ENCODE measurements at places on chromosomes 1 and 21.

- DNase-seq, result no peak
Measured at GRCh38 chr1:78836726-78837125, 169.8 kb downstream of the ADGRL4 start.

DNA sequence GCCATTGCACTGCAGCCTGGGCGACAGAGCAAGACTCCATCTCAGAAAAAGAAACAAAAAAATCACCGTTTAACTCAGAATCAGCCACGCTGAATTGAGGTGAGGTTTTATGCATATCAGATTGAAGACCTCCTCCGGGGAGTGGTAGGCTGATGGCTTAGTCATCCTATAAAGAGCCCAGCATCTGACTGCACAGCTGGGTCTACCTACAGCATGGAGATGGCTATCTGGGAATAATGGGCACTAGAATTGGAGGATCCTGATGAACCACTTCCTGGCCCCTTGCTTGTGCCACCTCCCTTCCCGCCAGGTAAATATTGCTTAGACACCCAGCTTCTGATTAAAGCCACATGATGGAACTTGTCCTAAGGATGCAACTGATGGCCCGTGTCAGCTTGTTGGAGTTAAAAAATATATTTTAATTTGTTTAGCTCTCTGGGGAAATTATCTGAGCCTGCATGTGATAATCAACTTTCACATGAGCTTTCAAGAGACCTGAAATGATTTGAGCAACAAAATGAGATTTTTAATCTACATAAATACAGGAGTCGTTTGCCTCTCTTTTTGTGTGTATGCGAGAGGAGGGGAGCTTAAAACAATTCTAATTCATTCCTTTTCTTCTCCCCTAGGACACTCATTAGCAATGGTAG lies 157.2 kb downstream of the KIF26B start:
- no peak for DNase-seq

DNA sequence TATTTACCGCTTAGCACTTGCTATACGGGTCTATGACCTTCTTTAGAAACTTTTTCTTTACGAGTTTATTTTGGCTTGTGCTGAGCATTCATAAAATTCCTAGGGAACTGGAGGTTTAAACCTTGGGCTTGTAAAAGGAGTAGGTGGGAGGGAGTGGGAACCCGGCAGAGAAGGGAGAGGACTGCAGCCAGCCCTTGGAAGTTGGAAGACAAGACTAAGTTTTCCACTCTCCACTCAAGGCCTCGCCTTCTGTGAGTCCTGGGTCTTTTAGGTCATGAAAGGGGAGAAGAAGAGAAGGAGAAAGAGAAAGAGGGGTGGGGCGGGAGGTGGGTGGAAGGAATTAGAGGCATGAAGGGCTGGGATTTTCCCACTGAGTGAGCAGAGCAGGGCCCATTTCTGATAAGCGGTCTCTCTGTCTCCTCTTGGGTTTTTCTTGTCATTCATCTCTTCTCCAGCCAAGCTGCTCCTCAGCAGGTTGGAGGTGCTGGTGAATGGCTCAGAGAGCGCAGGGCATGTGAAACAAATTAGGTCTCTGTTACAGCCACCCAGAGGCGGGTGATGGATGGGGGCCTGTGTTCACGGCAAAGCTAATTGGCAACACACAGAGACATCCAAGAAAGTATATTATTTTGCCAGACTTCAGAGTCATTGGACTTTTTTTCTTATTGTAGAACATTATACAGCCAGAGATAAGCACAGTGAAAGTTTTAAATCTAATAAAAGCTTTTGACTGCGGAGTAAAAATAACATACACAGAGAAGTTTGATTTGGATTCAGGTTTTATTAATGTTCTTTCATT lies 247.3 kb downstream of the FOXD2 start:
- DNase-seq, result no peak

DNA sequence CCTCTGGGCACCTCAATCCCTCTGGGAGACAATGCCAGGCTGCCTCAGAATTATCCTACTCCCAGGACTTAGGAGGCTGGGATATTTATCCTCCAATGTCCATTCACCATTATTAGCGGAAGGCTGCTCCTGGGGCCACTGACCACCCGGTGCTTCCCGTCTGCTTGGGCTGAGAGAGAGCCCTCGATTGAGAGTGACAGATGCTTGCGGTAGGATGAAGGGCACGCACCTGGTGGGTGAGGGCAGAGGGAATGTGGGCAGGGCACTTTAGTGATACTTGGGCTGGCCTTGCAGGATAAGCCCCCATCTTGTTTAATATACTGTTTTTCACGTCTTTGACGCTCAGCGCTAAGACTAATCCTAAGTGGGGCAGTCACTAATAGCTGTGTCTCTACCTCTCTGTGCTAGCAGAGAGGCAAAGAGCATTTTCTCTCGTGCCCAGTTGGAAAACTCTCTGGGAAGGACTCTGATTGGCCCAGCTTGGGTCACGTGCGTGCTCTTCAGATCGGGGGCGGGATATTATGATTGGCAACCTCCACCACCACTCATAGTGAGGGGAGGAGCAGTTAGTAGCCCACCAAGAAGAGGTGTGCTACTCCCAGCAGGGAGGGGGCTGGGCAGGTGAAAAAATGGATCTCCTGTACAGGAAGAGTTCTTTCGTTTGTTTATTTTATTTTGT lies 10.6 kb upstream of the PARS2 start:
- no peak for DNase-seq

DNA sequence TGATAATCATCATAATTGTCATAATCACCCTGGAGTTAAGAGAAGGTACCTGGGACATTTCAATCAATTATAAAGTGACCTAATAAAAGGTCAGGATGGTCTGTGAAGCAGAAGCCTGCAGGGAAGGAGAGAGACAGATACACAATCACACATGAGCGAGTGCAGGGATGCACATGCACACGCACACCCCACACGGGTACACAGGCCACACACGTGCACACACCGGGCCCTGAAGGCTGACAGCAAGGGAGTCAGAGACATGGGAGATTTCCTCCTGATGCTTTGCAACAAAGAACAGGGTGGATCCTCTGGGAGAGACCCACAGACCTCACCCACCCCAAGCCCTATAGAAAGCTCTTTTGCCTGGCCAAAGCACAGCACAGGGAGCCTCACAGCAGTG lies 82.3 kb upstream of the ZC3H12A start:
- no peak for DNase-seq

DNA sequence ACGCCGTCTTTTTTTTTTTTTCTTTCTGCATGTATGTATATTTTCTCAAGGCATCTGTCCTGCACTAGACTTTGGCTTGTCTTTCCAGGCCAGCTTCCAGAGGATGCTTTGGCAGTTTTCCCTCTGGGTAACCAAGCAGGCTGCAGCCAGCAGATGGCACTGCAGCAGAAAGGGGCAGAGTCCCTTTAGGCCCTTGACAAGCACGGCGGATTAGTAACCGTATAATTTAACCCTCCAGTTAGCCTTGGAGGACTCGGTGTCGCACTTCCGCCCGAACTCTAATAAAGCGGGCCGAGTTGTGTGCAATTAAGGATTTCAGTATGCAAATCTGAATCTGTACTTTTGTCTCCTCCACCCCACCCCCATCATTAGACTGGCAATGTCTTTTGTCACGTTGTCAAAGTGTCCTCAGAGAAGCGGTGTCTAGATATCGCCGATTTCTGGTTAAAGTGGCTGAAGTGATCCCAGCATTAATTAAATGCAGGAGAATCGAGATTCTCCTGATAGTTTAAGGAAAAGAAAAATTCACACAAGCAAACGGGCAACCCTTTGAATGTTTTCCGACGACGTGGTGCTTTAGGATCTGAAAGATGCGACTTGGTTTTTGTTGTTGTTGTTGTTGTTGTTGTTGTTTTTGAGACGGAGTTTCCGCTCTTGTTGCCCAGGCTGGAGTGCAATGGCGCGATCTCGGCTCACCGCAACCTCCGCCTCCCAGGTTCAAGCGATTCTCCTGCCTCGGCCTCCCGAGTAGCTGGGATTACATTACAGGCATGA lies 1.1 kb upstream of the TMEM167B start:
- DNase-seq, result peak; percentile 37

GRCh38 chr1:116817582-116818064 lies 63.4 kb downstream of the CD2 start:
- DNase-seq, result peak; percentile 82

Data from activated naive CD4-positive, alpha-beta T cell treated with Interleukin-2 at 50 U/mL for 16 hours (primary cell).